ENCODE measurements at places on chromosomes 6 and 20.

GRCh38 chr6:165732696-165733488, 69.9 kb upstream of the PDE10A start:
- DNase-seq, result no peak

- DNase-seq, result no peak
Observed at GRCh38 chr6:161843066-161843465, 569.2 kb upstream of the AGPAT4 start.

DNA sequence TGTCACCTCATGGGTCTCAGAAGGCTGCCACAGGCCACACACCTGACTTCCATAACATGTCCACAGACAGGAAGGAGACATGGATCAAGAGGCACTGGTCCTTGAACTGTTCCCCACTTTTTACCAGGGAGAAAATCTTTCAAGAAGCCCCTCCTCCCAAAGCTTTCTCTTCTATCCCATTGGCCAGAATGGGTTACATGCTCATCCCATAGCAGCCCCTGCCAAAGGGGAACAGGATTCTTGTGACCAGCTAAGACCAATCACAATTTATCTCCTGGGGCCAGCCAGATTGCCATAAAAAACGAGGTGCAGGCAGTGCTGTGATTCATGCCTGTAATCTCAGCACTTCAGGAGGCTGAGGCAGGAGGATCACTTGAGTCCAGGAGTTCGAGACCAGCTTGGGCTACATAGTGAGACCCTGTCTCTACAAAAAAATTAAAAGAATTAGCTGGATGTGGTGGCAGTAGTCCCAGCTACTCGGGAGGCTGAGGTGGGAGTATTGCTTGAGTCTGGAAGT, 59.4 kb downstream of the TMEM242 start:
- peak; percentile 25 for DNase-seq

GRCh38 chr6:86192123-86192522, 549.4 kb upstream of the SYNCRIP start:
- no peak for DNase-seq

DNA sequence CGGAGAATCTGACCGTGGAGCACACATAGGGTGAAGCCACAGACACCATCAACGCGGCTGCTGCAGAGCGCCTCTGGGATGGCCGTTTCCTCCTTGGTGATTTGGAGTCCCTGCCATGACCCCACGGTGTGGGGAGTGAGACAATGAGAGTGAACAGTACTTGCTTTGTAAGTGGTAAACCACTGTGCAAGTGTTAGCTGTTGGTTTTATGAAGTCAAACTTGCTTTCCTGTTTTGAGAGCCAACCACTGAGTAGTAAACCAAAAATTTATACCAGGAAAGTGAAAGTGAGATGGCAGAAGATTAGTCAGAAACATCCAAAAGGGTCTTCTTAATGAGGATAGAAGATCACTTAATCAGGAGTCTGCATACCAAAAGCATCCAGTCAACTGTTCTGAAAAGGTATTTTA, 160.7 kb downstream of the FOXC1 start:
- DNase-seq, result no peak

DNA sequence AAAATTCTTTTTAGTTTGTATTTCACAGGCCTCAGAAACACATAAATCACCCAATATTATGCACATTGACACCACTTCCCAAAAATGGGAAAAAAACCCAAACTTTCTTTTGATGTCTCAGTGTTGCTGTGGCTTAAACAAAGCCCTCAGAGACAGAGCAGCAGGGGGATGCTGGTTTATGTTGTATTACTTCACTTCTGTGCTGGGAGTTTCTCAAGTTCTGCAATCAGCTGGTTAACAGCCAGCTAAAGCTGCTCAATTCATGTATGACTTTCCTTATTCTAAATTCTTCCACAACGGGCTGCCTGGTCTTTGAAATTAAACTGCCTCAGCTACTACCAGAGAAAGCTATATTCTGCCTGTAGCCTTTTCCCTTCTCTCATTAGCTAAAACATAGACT, 5.6 kb downstream of the FILIP1 start:
- no peak for DNase-seq

- no peak for DNase-seq
Observed at GRCh38 chr6:144931172-144932035, 646.3 kb downstream of the UTRN start.

DNA sequence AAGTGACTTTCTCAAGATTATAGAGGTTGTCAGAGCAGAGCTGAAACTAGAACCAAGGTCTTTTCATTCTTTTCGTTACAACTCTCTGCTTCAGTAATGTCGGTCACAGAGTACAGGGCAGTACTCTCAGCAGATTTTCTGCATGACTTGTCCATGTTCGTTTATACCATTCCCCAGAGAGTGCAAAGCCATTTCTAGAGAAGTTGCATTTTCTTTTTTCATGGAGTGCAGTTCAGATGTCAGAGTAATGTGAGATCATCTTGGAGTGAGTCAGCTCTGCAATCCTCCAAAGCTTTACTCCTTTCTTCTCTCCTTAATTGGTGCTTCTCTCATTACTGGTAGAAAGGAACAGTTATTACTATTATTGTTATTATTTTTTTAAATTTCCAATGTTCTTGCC, 115.6 kb upstream of the B3GAT2 start:
- no peak for DNase-seq

GRCh38 chr6:167161851-167162467, 4.2 kb upstream of the GPR31 start:
- no peak for DNase-seq

DNA sequence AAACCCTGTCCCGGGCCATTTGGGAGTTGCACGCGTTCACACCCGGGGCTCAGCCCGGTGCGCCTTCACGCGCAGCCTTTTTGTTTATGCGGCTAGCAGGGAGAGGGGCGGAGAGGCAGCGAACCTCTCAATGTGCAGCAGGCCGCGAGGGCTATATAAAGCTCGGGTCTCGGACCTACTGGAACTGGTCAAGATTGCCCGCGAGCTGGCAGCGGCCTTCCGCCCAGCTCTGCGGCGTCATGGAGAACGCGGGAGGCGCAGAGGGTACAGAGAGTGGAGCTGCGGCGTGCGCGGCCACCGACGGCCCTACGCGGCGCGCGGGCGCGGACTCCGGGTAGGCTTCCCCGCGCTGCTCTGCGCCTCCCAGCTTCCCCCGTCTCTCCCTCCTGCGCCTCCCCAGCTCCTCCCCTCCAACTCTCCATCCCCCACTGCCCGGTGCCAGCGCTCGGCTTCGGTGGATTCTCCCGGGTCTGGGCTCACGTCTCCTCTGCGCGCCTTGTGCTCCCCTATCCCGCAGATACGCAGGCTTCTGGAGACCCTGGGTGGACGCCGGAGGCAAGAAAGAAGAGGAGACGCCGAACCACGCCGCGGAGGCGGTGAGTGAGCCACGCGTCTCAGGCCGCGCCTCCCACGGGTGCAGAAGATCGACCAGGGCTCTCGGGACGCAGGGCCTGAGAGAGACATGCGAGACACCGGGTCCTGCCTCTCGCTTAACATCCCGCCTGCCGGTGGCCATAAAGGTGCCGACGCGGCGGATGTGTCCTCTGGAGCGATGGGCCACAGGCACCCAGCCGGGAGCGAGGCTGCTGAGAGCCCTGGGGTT, at the start of gene RIPPLY2:
Gene RIPPLY2, plus strand, starts transcription at position 183 of the 823 bp plus-strand sequence. Its CDS starts 57 bp downstream, at position 240.
- DNase-seq, result peak; percentile 61

DNA sequence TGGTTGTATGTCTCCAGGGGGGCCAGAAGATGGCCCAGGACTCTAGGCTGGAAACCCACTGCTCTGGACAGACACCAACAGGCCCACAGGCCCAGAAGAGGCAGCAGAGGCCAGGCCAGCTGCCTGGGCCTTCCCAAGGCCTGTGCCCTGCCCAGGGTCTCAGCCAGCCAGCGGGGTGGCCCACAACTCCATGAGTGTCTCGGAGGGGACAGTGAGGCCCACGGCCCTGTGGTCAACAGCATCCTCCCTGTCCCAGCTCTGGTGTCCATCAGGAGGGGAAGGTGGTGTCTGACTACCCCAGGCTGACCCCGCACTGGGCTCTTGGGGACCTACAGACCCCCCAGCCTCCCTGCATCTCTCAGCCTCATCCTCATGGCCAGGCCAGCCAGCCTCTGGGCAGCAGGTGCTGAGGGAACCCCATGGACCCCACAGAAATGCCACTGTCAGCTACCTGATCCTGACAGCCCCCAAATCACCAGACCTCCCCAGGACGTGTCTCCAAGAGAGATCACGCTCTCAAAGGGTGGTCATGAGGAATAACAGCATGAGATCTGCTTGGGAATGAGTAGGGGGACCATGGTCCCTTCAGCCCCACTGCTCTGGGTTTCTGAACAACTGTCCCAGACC, 112.4 kb downstream of the NOL4L start:
- peak; percentile 73 for DNase-seq

DNA sequence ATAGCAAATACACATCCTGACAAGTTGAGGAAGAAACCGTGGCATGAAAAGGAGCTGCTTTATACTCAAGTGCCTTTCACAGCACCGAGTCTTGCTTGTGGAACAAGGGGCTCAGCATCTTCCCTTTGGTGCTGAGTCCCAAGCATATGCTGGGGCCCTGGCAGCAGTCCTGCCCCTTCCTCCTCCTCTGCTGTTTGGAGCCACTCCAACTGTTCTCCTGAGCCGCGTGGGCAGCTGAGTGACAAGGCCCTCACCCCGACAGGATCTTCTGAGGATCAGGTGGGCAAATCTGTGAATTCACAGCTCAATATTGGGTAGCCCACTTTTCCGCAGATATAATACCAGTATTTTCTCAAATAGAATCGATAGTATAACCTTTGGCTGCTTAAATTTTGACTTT, 24.7 kb downstream of the DACT2 start:
- DNase-seq, result peak; percentile 57

- no peak for DNase-seq
Observed at GRCh38 chr6:25196464-25196863, 82.7 kb upstream of the CARMIL1 start.

DNA sequence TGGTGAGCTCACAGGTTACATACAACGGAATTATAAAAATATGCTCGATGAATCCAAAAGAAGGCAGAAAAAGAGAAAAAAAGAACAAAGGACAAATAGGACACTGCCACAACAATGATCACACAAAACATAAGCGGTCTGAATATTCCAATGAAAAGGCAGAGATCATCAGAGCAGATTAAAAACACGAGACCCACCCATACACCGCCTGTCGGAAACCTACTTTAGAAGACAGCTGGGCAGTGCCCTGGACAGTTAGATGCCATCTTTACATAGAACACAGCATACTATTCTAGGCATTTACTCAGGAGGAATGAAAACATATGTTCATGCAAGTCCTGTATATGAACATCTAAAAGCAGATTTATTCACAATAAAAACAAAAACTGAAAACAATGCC, 204.1 kb downstream of the TTLL2 start:
- no peak for DNase-seq

DNA sequence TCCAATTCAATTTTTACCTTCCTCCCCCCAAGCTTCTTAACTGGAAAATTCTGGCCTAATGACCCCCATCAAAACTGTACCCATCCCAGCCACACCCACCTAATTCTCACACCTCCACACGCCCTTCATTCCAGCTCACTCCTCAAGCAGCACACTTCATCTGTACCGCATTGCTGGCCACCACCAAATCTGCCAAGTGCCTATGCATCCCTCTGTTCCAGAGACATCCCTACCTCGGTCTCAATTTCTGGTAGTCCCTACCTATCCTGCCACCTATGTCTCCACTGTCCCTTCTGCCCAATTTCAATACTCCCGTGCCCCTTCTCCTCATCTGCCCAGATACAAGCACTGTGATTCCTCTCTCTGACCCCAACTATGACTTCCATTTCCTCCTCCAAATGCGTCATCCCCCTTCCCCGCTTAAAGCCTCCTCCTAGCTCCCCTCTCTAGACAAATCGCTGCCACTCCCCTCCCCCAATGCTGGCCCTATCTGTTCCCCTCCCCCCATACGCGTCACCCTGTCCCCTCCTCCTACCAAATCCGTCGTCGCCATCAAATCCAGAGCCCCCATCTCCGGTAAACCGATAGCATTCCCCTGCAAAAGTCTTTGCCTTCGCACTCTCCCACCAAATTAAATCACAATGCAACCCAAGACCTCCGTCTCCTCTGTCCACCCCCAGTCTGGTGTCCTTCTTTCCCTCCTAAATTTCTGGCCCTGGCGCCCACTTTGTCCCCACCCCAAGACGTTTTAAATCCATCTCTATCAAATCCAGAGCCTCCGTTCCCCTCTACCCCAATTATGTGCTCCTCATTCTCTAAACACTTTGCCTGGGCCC, 1.2 kb downstream of the MTCH1 start:
- DNase-seq, result peak; percentile 92

GRCh38 chr6:45737331-45738056, 278.2 kb downstream of the CLIC5 start:
- DNase-seq, result no peak

- DNase-seq, result no peak
Observed at GRCh38 chr6:22506496-22506895, 62.9 kb upstream of the HDGFL1 start.

DNA sequence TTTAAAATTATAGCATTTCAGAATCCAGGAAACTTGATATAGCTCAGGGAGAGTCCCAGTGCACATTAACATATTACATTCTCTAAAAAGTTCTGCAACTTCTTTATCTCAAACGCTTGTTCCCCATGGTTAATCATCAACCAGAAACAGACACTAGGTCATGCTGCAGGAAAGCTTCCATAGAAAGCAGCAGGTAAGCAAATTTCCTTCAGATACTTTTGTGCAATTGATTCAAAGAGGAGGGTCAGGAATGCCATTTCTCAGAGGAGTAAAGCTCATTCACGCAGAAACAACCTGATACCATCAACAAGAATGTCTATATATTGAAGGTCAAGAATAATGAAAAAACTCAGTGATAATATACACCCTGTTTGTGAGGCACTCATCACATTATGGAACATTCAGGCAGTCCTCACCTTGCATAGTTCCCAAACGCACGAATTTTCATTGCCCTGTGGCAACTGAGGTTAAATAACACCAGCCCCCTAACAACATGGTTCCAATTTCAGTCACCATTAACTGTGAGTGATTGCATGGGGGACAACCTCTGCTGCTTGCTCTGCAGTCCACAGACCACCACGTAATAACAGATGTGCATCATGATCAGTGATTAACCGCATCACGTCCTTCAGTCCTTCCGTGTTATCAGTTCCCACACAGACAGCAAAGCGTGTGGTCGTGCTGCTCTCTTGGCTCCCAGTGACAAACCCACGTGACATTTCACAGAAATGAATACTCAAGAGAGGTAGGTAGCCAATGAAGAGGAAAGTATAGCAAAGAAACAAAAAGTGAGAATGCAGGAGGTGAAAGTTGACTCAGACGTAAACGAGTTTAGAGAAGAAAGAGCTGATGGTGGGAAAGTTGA, 95.7 kb downstream of the LY86 start:
- DNase-seq, result no peak

DNA sequence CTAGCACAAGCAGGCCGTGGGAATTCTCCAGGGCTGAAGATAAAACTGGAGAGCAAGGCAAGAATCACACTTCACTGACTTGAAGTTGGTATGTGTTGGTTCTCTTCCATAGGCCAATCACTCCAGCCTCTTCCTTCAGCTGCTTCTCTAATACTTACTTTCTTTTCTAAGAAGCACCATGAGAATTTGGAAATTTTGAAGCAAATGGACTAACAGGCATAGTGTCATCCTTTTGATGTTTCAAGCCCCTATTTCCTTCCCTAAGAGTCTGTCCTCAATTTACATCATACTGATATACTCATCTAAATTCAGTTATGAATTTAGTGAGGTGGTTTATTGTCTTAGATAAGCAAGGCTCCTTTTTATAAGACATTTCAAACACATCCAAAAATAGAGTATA, 24.0 kb downstream of the SLC26A8 start:
- DNase-seq, result no peak

Data from osteoblast (primary cell).